ENCODE measurements at places on chromosomes 2 and 18. TPM values are rescaled to one million over a fixed set of nuclear protein-coding genes. Genes with fewer than 3 reads are reported as not detected.
A peak's percentile ranks its signal among the peaks of the same experiment; 100 is the strongest.

DNA sequence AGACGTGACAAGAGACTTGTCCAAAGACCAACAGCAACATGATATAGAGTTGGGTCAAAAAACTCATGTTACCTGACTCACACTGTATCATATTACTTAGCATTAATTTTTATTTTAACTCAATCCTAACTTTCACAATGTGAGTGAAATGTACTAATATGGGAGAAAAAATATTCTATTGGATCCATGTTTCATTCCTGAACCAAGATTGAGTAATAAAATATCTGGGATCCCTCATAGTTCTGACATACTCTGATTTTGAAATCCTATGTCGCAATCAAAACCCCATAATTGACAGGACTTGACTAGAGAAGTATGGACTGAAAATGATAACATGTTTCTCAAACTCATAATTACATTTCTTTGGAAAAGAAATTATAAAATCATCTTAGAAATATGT lies 190.4 kb downstream of the RIT2 start:
- DNase-seq, result no peak

OTOS gene
- total RNA-seq, result not detected

- no peak for DNase-seq
These were observed 1474.0 kb upstream of the TMEFF2 start for GRCh38 chr2:193668557-193669323.

DNA sequence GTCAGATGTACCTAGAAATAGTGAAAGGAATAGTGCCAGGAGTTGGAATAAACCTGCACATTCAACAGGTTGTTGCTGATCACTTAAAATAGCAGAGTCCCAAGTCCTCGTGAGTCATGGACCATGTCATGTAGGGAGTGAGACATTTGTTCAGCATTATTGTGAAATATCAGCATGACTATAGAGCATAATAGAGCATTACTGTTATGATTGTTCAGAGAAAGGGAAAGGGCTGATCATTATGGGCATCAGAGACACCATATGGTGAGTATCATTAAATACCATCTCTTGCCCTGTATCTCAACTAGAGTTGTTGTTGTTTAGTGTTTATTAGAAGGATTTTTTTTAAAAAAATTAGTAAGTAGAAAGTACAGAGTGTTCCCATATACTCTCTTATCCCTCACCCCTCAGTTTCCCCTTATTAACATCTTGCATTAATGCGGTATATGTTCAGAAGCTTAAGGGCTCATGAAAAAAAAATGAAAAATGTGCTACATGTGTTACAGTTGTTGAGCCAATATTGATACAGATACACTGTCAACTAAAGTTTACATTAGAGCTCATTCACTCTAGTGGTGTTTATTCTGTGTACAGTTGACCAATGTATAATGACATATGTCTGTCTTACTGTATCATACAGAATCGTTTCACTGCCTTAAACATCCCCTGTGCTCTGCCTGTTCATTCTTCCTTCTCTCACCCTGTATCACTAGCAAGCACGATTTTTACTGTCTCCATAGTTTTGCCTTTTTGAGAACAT lies 5.7 kb downstream of the ELAC1 start:
- no peak for DNase-seq

TMEM163 gene
- 31.9 TPM for total RNA-seq

DNA sequence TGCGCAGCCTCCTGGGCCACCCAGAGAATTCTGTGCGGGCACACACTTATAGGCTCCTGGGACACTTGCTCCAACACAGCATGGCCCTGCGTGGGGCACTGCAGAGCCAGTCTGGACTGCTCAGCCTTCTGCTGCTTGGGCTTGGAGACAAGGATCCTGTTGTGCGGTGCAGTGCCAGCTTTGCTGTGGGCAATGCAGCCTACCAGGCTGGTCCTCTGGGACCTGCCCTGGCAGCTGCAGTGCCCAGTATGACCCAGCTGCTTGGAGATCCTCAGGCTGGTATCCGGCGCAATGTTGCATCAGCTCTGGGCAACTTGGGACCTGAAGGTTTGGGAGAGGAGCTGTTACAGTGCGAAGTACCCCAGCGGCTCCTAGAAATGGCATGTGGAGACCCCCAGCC lies 11.8 kb upstream of the TTLL4 start:
- DNase-seq, result no peak

ALPI gene
- not detected for total RNA-seq

DNA sequence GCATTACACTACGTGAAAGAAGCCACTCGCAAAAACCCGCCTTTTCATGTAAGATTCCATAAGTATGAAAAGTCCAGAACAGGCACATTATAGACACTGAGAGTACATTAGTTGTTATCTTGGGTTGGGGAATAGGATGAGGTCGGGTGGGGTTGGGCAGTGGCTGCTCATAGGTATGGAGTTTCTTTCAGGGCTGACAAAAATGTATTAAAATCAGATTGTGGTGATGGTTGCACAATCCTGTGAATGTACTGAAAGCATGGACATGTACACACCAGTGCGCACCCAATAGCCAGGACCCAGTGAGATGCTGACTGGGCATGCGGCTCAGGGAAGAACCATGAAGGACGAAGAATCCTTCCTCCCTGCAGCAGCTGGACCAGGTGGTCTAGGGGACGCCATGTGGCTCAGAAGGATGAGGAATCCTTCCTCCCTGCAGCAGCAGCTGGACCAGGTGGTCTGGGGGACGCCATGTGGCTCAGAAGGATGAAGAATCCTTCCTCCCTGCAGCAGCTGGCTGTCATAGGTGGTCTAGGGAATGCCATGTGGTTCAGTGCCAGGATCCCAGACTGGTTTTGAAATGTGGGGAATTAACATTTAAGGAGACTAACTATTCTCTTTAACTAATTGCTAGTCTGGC lies 50.1 kb downstream of the MBP start:
- no peak for DNase-seq

GRCh38 chr2:104250635-104251034 lies 603.3 kb upstream of the POU3F3 start:
- DNase-seq, result no peak

DNA sequence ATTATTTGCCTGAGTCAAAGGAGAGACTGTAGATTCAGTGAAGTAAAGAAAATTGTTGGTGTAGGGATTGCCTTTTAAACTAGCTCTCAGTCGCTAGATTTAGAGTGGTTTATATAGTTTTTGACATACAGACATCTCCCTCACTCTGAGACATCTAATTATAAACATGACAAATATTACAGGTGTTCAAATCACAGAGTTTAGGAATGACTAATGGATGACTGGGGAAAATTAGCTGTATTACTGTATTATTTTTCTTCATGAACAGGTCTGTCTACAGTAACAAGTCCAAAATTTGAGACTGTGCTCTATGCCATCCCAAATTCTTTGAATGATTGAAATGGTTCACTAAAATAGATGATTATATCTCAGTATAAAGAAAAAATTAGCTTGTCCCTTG lies 40.0 kb downstream of the MAP2 start:
- DNase-seq, result no peak

- DNase-seq, result no peak
These were observed 194.1 kb downstream of the CLIP4 start for GRCh38 chr2:29309090-29310029.

DNA sequence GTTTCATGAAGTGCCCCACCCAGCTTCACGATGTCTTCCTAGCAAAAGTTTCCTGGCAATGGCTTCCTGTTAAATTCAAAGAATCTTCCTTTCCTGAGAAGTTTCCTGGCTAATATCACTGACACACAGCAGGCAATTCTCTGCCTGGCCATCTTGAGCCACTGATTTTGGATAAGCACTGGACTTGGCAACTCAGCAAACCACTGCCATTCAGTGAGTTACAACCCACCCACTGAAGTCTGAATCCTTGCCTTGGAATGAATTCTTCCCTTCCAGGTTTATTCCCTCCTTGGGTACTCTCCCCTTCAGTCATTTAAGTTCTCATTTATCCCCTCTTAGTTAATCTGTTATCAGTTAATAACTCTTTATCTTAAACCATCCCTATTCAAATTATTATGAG lies 426.0 kb downstream of the MBD2 start:
- DNase-seq, result no peak

YPEL5 gene
- total RNA-seq, result 98.0 TPM

DNA sequence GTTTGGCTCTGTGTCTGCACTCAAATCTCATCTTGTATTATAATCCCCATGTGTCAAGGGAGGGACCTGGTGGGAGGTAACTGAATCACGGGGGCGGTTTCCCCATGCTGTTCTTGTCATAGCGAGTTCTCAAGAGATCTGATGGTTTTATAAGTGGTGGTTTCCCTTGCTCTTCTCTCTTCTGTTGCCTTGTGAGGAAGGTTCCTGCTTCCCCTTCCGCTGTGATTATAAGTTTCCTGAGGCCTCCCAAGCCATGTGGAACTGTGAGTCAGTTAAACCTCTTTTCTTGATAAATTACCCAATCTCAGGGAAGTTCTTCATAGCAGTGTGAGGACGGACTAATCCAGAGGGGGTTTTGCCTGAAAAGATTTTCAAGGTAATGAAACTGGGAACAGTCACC lies 245.4 kb downstream of the GALR1 start:
- no peak for DNase-seq

DNA sequence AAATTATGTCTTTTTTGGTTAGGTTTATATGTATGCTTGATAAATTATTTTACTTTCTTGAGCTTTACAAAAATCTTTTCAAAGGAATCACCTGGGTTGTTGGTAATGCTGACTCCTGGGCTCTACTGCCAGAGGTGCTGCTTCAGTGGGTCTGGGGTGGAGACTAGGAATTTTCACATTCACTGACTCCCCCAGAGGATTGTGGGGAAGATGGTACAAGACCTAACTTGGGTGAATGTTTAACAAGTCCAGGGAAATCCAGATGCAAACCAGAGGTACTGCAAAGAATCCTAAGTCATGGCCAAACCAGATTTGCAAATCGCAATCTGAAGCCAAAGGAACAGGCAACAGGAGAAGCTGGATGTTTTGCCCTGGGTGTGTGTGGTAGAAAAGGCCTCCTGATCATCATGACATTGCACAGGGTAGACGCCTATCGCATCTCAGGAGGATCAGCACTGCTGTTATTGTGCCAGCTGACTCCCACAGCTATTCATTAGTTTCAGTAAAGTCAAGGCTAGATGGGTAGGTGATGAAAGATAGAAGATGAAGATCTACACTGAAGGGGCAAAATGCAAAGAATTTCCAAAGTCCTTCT lies 185.2 kb downstream of the BARD1 start:
- DNase-seq, result no peak

GRCh38 chr2:97740590-97741182 lies 27.3 kb downstream of the ZAP70 start:
- DNase-seq, result no peak

DNAJC27 gene
- 5.0 TPM for total RNA-seq

COL4A3 gene
- 33.6 TPM for total RNA-seq

DNA sequence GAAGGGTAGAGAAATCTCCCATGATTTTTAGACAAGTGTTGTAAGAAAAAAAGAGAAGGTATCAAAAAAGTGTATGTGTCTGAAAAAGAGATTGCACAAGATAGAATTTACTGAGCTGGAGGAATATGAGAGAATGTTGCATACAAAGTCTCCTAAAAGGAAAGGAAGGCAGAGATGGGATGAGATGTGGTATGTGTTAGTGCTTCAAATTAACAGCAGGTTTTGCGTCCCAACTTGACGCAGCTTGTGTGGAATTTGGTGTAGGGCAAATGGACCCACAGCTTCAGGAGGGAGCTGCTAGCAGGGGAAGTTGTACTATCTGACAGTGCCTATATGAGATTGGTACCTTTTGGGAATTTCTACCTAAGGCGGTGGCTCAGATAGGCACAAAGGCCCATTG lies 9.0 kb upstream of the RASGRP3 start:
- DNase-seq, result no peak

DNA sequence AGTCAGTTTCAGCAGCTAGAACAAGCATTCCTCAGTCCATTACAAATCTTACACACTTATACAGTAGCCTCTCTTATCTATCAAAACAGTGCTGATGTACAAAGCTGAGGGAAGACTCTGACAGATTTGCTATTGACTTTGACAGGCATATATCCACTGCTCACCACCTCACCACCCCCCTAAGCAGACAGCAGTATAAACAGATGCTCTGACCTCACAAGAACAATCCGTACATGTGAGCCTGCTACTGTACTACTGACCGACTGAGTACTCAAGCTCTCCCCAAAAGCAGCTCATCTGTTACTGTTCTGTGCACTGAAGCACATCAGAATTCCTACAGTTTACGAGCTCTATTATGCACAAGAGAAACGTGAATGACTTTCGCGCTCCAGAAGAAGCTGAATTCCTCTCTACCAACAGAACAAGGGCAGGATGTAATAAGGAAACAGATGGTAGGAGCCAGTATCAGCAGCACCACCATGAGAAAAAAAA lies 95.6 kb upstream of the PDE1A start:
- no peak for DNase-seq

- peak; percentile 84 for DNase-seq
These were observed 42.5 kb downstream of the COPS8 start for GRCh38 chr2:237128026-237128703.

GRCh38 chr2:169839954-169840746 lies 12.9 kb downstream of the UBR3 start:
- DNase-seq, result no peak

- no peak for DNase-seq
These were observed 186.1 kb downstream of the ADCYAP1 start for GRCh38 chr18:1090758-1091157.

- DNase-seq, result no peak
These were observed 40.7 kb downstream of the CYP26B1 start for GRCh38 chr2:72106978-72107377.

GLI2 gene
- total RNA-seq, result 3.3 TPM

DNA sequence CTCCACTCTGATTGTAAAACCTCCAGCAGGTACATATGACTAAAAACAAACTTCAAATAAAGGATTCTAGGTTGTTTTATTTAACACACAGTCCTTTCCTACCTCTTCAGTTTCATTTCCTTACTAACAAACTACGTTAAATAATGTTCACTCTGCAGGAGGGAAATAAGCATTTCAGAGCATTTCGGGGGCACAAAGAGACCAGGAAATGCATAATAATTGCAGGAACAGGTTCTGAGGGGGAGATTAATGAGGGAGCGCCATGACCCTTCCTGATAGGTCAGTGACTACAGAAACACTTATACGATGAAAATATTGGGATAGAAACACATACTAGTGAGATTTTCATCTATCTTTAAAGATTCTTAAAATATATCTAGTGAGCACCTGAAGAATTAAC lies 416.6 kb downstream of the NRXN1 start:
- no peak for DNase-seq

ESPNL gene
- 0.09 TPM for total RNA-seq

GRCh38 chr2:239163688-239164334 lies 237.0 kb downstream of the HDAC4 start:
- peak; percentile 34 for DNase-seq
